ENCODE measurements at places on chromosomes 2 and 18. TPM values are rescaled to one million over a fixed set of nuclear protein-coding genes. Genes with fewer than 3 reads are reported as not detected.

DNA sequence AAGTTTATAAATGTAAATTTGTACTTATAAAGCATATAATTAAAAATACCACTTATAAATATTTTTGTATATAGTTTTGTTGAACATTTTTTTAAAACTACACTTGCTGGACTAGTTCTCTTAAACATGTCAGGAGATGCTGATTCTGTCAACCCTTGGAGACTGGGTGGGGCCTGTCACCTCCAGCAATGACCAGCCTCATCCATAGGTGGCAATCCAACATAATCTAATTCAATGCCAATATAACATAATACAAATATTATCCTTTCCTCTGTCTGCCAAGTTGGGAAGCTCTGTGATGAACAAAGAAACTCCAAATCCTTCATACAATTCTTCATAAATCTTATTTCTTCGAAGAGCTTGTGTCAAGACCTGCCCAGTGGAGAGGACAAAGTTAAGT, 140.4 kb downstream of the RBMS1 start:
- H3K36me3 ChIP-seq = no peaks in the 10 kb centered on the region
- H3K27me3 ChIP-seq = no peaks in the 10 kb centered on the region
- H3K4me3 ChIP-seq = no peak overlapping the region
- H3K4me1 ChIP-seq = peaks cover 11% of the 10 kb centered on the region
- DNase-seq = no peak

DNA sequence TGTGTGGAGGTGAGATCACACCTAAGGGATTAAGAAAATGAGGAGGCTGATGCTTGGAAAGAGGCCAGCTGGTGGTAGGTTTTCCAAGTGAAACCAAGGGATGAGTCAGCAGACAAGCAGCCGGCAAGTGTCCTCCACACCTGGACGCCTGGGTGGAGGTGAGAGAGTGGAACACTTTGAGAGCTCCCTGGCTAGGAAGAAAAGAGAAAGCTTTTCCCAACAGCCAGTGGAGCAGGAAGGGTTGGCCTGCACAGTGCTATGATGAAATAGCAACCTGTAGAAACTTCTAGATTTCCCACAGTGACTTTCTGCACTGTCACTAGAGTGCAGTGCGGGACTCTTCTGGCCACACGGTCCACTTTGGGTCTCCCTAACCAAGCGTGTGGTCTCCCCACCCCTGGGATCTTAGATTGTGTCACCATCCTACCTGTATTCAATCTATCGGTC, 19.6 kb upstream of the IL37 start:
- H3K4me3 ChIP-seq = no peak overlapping the region
- H3K27ac ChIP-seq = no peak overlapping the region
- H3K27me3 ChIP-seq = no peaks in the 10 kb centered on the region
- H3K4me1 ChIP-seq = no peaks in the 10 kb centered on the region
- no peaks in the 10 kb centered on the region for H3K36me3 ChIP-seq

- DNase-seq = no peak
- no peak overlapping the region for H3K27ac ChIP-seq
- H3K36me3 ChIP-seq = no peaks in the 10 kb centered on the region
Measured at GRCh38 chr2:45391866-45392265, 219.2 kb downstream of the SRBD1 start.

GRCh38 chr2:178473931-178474330, 4.5 kb downstream of the FKBP7 start:
- H3K27ac ChIP-seq = no peak overlapping the region
- H3K4me1 ChIP-seq = peaks cover 7% of the 10 kb centered on the region
- no peak overlapping the region for H3K4me3 ChIP-seq
- no peaks in the 10 kb centered on the region for H3K27me3 ChIP-seq
- DNase-seq = no peak

GRCh38 chr18:6406075-6406909, 8.4 kb downstream of the L3MBTL4 start:
- H3K4me1 ChIP-seq = no peaks in the 10 kb centered on the region
- DNase-seq = no peak
- no peaks in the 10 kb centered on the region for H3K36me3 ChIP-seq
- no peak overlapping the region for H3K4me3 ChIP-seq
- no peak overlapping the region for H3K27ac ChIP-seq
- H3K27me3 ChIP-seq = no peaks in the 10 kb centered on the region

DNA sequence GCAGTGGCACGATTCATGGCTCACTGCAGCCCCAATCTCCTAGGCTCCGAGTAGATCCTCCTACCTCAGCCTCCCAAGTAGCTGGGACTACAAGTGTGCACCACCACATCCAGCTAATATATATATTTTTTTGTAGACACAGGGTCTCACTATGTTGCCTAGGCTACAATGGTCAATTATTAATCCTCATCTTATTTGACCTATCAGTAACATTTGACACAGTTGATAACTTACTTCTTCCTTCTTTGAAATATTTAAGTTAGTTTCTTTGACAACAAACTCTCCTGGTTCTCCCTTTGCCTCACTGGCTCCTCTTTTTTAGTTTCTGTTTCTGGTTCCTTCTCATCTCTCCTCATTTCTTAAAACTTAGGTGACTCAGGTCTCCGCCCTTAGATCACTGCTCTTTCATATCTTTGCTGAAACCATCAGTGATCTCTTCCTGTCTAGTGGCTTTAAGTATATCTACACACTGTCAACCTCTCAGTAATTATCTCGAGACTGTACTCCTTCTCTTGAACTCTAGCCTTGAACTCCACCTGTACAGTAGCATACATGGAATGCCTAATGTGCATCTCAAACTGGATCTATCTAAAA, 11.5 kb downstream of the PGAP1 start:
- no peak for DNase-seq
- H3K27me3 ChIP-seq = no peaks in the 10 kb centered on the region
- no peak overlapping the region for H3K27ac ChIP-seq

DNA sequence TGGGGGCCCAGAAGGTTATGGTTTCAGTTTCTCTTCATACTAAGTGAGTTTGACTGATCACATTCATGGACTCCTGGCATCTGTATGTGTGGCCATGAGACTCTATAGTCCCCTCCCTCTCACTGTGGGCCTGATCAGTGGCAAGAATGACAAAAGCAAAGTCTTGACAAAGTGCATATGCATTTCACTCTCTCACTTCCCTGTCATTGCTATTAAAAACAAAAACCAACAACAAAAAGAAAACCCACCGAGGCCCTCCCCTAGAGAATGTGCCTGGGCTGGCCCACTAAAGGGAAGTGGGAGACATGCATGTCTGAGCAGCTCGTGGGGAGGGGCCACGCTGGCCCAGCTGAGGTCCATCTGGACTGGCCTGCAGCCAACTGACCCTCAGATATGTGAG, 600.1 kb upstream of the RAB6C start:
- no peaks in the 10 kb centered on the region for H3K36me3 ChIP-seq
- H3K27ac ChIP-seq = no peak overlapping the region
- no peaks in the 10 kb centered on the region for H3K27me3 ChIP-seq

DNA sequence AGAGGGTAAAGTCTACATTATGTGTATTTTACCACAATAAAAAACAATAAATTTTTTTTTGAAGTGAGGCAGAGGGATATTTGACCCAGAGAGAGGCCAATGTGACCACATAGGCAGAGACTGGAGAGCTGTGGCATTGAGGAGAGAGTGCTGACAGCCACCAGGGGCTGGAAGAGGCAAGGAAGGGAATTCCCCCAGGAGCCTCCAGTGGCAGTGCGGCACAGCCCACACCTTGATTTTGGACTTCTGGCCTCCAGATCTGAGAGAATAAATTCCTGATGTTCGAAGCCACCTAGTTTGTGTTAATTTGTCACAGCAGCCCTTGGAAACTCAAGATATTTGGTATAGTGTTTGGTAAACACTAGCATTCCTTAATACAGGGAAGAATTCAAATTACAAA, 22.7 kb downstream of the ANKRD29 start:
- H3K4me1 ChIP-seq = no peaks in the 10 kb centered on the region
- no peak for DNase-seq
- H3K36me3 ChIP-seq = no peaks in the 10 kb centered on the region
- H3K27ac ChIP-seq = no peak overlapping the region

DNA sequence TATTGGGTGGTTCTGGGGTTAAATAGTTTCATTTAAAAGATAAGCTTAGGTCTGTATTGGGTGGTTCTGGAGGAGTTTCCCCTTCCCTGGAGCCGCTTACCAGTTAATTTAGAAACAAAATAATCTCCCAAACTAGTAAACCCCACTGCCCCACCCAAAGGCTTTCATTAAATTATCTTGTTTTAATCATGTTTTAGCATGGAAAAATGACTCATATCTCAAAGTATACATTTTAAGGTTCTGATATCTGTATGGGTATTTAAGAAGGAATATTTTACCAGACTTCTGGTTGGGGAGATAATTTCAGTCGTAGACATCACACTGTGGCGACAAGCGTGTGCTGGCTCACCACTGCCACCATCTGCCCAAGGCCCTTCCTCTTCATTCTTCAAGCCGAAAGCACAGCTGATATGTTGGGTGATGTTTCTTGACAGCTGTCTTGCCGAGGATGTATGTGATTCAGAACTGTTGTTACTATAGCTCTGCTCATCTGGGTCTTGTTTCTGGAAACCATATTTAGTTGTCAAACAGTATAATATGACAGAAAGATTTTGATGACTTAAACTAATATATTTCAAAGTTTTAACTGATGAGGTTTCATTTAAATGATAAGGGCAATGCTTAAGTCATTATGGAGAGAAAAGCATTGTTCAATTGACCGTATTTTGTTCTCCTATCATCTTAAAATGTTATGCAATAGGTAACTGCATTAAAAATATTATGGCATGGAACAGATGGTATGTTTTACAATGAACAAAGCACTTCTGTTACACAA, 5.1 kb downstream of the FIGLA start:
- no peak overlapping the region for H3K4me3 ChIP-seq
- no peaks in the 10 kb centered on the region for H3K27me3 ChIP-seq
- no peaks in the 10 kb centered on the region for H3K4me1 ChIP-seq
- no peak overlapping the region for H3K27ac ChIP-seq
- H3K36me3 ChIP-seq = no peaks in the 10 kb centered on the region
- DNase-seq = no peak

DNA sequence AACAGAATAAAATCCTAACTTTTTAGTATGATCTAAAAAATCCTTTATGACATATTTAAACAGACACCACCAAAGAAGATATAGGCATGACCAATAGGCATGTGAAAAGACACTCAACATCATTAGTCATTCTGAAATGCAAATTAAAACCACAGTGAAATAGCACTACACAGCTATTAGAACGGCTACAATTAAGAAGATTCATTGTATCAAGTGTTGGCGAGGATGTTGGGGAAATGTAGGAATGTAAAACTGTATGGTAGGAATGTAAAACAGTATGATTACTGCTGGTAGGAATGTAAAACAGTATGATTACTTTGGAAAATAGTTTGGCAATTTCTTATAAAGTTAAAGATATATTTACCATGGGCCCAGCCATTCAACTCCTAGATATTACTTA, 253.3 kb upstream of the TCF4 start:
- H3K36me3 ChIP-seq = no peaks in the 10 kb centered on the region
- no peak overlapping the region for H3K4me3 ChIP-seq
- H3K27me3 ChIP-seq = no peaks in the 10 kb centered on the region
- DNase-seq = no peak
- no peak overlapping the region for H3K27ac ChIP-seq

DNA sequence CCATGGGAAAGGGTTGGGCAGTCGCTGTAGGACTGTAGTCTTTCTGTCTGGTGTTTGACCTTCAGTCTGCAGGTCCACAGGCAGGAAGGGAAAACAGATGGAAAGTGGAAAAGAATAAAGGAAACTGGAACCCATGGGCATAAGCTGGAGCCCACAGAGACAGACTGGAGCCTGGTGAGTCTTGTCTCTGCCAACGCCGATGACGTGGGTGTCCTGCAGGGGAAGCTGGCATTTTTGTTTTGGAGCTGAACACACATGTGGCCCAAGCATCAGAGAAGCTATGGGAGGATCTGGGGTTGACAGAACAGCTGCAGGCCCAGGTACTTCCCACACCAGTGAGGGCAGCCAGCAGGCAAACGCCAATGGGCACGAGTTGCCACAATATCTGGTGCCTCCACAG, 28.2 kb upstream of the SOCS6 start:
- no peaks in the 10 kb centered on the region for H3K4me1 ChIP-seq
- no peak overlapping the region for H3K27ac ChIP-seq
- DNase-seq = no peak
- H3K27me3 ChIP-seq = no peaks in the 10 kb centered on the region

DNA sequence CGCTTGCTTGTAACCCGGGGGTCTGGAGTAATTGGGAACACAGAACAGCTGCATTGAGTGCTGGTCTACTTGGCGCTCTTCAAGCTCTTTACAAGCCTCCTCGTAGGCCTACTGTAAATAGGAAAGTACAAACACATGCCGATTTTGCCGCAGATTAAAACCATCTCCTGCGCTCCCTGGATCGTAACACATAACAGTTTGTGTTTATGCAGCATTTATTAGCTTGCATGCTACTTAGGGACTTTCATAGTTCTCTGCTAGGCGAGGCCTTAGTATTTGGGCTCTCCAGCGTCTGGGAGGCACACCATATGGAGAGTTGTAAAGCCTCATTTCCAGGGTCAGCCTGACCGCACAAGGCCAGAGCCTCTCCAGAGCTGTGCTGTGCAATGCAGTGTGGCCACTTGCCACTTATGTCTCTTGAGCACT, 84.0 kb upstream of the HAAO start:
- DNase-seq = peak; percentile 74
- no peak overlapping the region for H3K4me3 ChIP-seq
- no peaks in the 10 kb centered on the region for H3K27me3 ChIP-seq
- H3K36me3 ChIP-seq = no peaks in the 10 kb centered on the region
- peak overlapping the region; percentile 87 for H3K27ac ChIP-seq

GRCh38 chr2:26812731-26813130, 26.9 kb downstream of the CENPA start:
- no peaks in the 10 kb centered on the region for H3K4me1 ChIP-seq
- no peak for DNase-seq
- no peak overlapping the region for H3K4me3 ChIP-seq
- no peaks in the 10 kb centered on the region for H3K27me3 ChIP-seq
- H3K36me3 ChIP-seq = no peaks in the 10 kb centered on the region

Gene DSG1
- 0.14 TPM for total RNA-seq

Gene MBD5
- total RNA-seq = 40.9 TPM

Gene UGT1A7
- total RNA-seq = not detected

Gene PRKD3
- 58.0 TPM for total RNA-seq

Gene SMAD4
- total RNA-seq = 104 TPM

Gene STAM2
- 83.0 TPM for total RNA-seq

Gene MBD1
- total RNA-seq = 41.2 TPM

Gene BOLL
- not detected for total RNA-seq
